ENCODE measurements at places on chromosomes 1 and 21. TPM values are rescaled to one million over a fixed set of nuclear protein-coding genes. Genes with fewer than 3 reads are reported as not detected.

The LIN28A gene
- not detected for total RNA-seq

The CCDC28B gene
- total RNA-seq = 15.6 TPM

The CIART gene
- 8.9 TPM for total RNA-seq

The SYPL2 gene
- 0.13 TPM for total RNA-seq

The KIF26B gene
- total RNA-seq = under 0.01 TPM

The CSF3R gene
- total RNA-seq = not detected

The CLCA4 gene
- total RNA-seq = 0.40 TPM

The SLFNL1 gene
- total RNA-seq = 0.26 TPM

The NHLH2 gene
- not detected for total RNA-seq

The AMY1A gene
- not detected for total RNA-seq

The TRIM67 gene
- total RNA-seq = under 0.01 TPM

The SPATA6 gene
- 8.0 TPM for total RNA-seq

The FAM110D gene
- total RNA-seq = under 0.01 TPM

The TMPRSS2 gene
- total RNA-seq = not detected

The TACSTD2 gene
- not detected for total RNA-seq

The TMEM81 gene
- 1.6 TPM for total RNA-seq

The DNAI4 gene
- 9.1 TPM for total RNA-seq

The PADI2 gene
- under 0.01 TPM for total RNA-seq

The LCE1E gene
- total RNA-seq = not detected

The SERPINC1 gene
- 0.12 TPM for total RNA-seq

The KLHDC8A gene
- not detected for total RNA-seq

The CYP4X1 gene
- 7.4 TPM for total RNA-seq

The CSMD2 gene
- 8.8 TPM for total RNA-seq

The TBX15 gene
- 0.25 TPM for total RNA-seq

The PROX1 gene
- 0.12 TPM for total RNA-seq

The BLZF1 gene
- total RNA-seq = 30.0 TPM

The PLEKHA6 gene
- 1.5 TPM for total RNA-seq

The COL8A2 gene
- 5.9 TPM for total RNA-seq

The STUM gene
- not detected for total RNA-seq

The KRTAP19-1 gene
- total RNA-seq = not detected

All from aortic smooth muscle cell (primary cell).